ENCODE measurements at places on chromosomes 1 and 21.
A peak's percentile ranks its signal among the peaks of the same experiment; 100 is the strongest.

GRCh38 chr1:201258763-201259230 lies 24.5 kb upstream of the PKP1 start:
- no peak for DNase-seq

DNA sequence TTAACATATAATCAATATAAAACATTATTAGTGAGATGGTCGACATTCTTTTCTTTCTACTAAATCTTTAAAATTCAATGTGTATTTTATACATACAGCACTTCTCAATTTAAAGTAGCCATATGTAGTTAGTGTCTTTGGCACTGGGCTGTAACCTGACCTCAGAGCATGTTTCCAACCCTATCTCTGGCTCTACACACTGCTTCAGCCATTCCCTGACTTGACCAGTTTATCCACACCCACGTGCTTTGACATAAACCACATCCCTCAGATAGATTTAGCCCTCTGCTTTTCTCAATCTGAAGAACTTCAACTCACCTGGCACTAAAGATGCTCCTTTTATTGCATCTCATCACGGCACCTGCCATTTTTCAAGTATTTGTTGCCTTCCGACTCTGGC lies 58.3 kb downstream of the RGS2 start:
- DNase-seq, result no peak

DNA sequence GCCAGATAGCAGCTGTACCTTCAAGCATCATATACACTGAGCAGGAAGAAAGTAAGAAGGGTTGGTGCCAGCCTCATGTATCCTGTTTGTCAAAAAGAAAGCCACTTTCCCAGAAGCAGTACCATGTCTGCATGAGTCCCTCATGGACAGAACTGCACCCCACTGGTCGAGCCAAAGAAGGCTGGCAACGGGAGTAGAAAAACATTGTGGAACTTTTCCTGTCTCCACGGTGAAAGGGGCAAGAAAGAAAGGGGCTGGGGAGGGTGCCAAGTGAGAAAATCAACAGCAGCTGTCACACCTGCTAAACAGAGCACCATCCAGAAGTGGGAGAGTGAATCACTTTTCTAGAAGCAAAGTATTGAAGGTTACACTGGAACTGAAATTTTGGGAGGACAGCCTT lies 621.7 kb downstream of the LMO4 start:
- DNase-seq, result no peak

DNA sequence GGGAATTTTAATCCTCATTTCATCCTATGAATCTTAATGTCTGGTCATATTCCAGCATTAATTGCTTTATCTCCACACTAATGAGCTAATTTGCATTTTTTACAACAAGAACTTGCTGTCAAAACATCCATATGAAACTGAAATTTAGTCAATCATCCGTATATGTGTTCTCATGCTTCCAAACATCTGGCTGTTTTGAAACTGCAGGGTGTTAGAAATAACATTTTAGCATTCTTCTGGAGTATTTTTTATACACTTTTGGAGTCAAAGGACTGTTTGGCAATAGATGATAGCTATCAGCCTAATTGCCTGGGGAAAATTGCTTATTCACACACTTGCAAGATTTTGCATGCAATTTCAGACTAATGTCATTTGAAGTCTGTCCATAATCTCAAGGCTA lies 1639.3 kb downstream of the KCNT2 start:
- DNase-seq, result no peak

GRCh38 chr1:30514945-30515344 lies 208.4 kb downstream of the MATN1 start:
- DNase-seq, result no peak

DNA sequence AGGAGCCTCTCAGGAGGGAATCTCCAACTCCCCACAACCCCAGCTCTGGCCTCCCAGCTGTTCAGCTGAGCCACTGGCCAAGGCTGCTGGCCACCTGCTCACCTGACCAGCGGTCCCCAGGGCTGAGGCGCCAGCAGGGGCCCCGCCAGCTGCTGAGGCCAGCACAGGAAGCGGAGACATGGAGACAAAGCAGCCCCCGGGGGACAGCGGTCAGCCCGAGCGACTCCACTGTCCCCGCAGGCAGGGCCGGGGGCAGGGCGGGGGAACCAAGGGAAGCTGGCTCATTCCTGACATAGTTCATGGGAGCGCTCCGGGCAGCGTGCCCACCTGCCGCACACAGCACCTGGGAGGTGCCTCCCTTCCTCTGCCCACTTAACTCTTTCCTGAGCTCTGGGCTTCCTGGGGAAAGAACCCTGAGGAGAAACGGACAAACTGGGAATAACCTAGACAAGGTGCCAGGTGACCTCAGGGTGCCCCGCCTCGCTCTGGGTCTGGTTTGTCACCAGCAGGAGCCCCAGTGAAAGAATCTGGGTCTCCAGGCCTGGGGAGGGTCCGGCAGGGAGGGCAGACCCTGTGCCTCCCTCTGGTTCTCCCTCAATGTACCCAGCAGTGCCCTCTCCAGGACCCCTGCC lies 10.7 kb downstream of the EPHA2 start:
- DNase-seq, result peak; percentile 65

GRCh38 chr1:198175423-198176170 lies 18.8 kb downstream of the NEK7 start:
- DNase-seq, result no peak

- peak; percentile 53 for DNase-seq
These were observed 53.3 kb downstream of the NENF start for GRCh38 chr1:212485913-212486618.

- DNase-seq, result no peak
These were observed 133.3 kb downstream of the XPR1 start for GRCh38 chr1:180765151-180765550.
